ENCODE measurements at places on chromosomes 2 and 18. TPM values are rescaled to one million over a fixed set of nuclear protein-coding genes. Genes with fewer than 3 reads are reported as not detected.

Gene MTIF2
- total RNA-seq: 18.4 TPM

Gene COX7A2L
- total RNA-seq: 178 TPM

Gene CCDC74A
- total RNA-seq: 10.4 TPM

Gene LRRTM4
- total RNA-seq: not detected

Gene EN1
- 0.27 TPM for total RNA-seq

Gene ST6GAL2
- not detected for total RNA-seq

Gene PRSS56
- total RNA-seq: not detected

Gene IMPACT
- 16.5 TPM for total RNA-seq

Gene TUBA4B
- not detected for total RNA-seq

Gene CDKL4
- total RNA-seq: not detected

Gene NEURL3
- 1.1 TPM for total RNA-seq

Gene RAB6C
- total RNA-seq: 0.02 TPM

Gene ZNF396
- 1.7 TPM for total RNA-seq

Gene DSC3
- not detected for total RNA-seq

Gene PLGLB2
- 0.05 TPM for total RNA-seq

DNA sequence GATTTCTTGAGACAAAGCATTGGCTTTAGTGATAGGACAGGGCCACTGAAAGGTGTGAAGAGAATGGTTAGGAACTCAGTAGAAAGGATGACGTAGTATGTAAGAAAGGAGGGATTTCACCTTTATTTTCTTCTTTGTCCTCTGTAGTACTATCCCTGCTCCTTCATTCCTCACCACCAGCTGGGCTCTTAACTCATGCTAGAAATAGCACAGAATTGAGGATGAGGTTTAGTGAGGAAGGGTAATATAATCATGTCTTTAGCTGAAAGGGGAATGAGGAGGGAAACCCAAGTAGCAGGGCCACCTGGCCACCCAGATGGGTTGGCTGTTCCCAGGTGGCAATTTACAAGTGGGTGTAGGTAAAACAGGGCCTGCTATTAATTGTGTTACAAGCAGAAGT, 15.2 kb downstream of the ACVR2A start:
- no peak for DNase-seq

DNA sequence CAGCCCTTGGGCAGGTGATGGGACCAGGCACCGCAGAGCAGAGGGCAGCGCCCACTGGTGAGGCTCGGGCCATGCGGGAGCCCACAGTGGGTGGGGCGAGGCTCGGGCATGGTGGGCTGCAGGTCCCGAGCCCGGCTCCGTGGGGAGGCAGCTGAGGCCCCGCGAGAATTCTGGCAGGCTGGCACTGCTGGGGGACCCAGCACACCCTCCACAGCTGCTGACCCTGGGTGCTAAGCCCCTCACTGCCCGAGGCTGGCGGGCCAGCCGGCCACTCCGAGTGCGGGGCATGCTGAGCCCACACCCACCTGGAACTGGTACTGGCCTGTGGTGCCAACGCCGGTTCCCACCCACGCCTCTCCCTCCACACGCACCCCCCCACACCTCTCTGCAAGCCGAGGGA, 29.7 kb upstream of the COL3A1 start:
- DNase-seq: no peak

- DNase-seq: no peak
These were observed 318.0 kb downstream of the FIGN start for GRCh38 chr2:163417596-163418337.

DNA sequence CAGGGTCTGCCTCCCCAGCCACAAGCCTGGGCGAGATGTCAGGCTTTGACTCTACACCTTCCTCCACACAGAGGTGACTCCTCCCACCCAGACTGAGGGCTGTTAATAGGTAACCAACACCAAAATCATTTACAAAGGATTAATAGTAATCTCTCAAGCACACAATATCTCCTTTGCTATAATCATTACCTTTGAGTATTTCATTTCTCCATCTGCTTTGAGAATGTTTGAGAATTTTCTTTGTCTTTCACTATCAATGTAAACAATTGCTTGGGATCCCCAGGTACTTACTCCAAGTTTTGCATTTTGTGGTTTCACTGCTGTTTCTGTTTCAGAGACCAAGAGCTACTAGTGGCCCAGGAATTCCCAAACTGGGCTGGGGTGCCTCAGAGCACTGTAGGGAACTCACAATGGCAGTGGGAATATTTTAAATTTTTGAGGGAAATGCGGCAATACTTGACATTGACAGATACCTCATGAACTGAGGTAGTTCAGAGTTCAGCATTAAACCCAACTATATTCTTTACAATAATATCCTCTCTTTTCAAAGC, 166.4 kb upstream of the MGAT5 start:
- peak; percentile 59 for DNase-seq

DNA sequence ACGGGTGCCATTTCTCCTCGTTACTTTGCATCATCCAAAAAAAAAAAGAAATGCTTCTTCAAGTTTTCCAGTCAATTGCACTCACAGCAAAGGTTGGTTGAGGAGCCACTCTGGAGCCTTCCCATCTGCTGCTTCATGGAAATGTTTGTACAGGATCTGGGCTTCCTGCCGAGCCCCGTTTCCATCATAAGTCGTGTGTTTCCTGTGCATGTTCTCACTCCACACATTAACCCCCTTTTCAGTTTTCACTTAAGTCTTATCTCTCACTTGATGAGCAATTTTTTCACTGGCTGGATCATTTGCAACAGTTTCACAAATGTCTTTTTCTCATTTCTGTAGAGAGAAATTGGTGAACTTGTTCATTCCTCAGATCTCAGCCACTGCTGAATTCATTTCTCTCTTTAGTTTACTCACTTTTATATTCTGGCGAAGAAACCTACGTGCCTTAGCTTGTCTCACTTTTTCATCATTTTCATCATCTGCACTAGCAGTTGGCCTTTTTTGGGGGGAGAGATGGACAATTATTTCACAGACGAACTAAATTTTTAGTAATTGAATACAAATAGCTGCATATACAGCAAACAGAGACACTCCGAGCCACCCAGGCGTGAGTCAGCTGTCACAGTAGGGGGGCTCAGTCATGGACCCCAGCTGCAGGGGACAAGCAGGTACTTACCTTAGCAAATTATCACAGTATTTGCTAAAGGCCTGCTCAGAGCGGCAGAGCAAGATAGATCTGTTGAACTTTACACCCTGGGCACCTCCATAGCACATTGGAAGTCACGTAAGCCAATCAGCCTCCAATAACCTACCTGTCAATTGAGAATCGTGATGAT, 750.8 kb upstream of the ID2 start:
- DNase-seq: no peak

DNA sequence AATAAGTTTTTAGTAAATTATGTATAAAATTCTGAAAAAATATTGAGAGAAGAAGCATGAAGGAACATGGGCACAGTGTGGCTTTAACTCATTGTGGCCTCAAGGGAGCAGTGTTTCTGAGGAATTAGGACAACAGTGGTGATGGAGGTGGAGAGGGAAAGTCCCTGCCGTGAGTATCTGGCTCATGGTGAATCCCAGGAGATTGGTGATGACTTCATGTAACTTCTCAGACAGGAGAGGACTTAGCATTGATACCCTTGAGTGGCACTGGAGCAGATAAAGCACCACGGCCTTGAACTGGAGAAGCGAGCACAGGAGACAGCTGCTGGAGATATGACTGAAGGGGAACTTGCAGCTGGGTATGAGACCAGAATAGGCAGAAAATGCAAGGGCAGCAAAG, 35.0 kb upstream of the LRP1B start:
- DNase-seq: peak; percentile 53

DNA sequence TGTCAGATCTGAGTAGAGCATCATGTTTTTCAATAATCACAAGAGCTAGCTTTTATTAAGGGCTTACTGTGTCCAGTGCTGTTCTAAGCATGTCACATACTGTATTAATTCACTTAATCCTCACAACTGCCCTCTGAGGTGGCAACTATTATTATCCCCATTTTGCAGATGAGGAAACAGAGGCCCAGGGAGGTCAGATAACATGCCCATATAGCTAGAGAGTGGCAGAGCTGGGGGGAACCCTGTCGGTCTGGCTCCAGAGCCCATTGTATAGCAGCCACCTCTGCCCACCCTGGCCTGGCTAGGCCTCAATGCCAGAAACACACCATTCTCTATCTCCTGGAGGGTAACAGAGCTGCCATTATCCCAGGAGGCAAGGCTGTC, 113.2 kb downstream of the B3GNT2 start:
- DNase-seq: no peak

- no peak for DNase-seq
These were observed 113.7 kb downstream of the TTC27 start for GRCh38 chr2:32741575-32741974.

DNA sequence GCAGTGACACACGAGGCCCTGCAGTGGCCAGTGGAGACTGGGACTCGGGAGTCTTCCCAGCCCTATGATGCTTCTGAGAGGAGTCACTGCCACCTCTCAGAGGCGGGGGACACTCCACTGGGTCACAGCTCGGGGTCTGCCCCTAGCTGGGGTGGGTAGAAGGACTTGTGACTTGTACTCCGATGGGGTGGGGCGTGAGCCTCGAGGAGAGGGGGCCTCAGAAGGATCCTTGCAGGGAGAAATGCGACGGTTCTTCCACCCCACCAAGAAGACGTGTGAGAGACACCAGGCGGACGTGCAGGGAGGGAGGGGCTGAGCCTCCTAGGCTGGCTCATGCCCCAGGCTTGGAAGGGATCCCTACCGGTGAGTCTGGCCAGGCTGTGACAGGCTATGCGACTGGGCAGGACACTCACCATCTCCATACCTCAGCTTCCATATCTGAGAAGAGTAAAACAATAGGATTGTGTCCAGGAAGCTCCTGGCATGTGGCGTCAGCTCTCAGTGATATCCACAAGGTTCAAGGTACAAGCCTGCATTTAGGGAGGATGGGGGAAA, 11.1 kb upstream of the OTOS start:
- no peak for DNase-seq

DNA sequence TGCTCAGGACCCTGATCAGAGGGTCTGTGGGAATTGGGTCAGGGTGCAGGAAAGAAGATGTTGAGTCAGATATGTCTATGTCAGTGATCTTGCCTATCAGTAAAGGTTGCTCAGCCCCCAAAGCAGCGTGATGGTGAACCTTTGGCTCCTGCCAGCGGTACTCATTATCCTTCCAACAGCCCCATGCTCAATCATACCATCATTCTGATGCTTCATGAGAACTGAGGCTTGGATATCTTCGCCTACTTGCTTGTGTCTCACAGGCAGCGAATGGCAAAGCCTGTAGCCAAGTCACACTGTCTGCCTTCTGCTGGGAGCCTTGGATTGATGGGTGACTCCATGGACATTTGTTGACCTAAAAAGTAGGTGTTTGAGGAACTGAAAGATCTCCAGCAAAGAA, 19.0 kb upstream of the TMEM214 start:
- DNase-seq: no peak

DNA sequence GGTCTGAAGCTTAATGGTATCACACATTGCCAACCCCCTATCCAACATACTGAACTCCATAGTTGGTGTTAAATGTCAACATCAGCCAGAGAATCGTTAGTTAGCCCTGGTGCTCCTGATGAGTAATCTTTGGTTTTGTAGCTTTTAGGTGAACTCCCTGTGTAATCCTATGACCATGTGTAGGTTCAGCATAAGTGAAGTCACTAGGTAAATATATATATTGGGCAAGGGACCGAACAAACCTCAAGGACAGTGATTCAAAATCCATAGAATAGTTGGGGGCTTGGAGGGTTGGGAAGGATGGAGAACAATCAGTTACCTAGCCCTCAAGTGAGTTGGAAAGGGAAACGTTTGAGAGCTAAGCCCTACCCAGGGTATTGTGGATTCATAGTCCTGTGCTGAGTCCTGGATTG, 16.0 kb upstream of the AP1S3 start:
- no peak for DNase-seq

- no peak for DNase-seq
These were observed 256.6 kb downstream of the VAPA start for GRCh38 chr18:10170375-10170774.

- DNase-seq: no peak
These were observed 42.3 kb upstream of the NCOA1 start for GRCh38 chr2:24448797-24449196.

DNA sequence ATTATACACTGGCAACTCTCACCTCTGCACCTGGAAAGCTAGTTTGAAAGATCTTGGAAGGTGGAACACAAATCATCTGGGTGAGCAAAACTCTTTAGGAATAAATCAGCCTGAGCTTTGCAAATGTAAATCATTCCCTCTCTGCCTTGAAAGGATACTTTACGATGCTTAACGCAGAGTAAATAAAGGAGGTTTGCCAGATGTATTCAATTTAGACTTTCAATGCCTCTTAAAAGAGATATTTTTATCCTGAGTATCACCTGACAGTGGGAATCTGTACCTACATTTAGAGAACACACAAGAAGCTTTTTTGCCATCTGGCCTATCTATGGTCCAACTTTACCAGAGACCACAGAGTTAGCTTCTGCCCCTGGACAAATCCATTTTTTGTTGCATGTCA, 983.2 kb upstream of the CDH2 start:
- no peak for DNase-seq

DNA sequence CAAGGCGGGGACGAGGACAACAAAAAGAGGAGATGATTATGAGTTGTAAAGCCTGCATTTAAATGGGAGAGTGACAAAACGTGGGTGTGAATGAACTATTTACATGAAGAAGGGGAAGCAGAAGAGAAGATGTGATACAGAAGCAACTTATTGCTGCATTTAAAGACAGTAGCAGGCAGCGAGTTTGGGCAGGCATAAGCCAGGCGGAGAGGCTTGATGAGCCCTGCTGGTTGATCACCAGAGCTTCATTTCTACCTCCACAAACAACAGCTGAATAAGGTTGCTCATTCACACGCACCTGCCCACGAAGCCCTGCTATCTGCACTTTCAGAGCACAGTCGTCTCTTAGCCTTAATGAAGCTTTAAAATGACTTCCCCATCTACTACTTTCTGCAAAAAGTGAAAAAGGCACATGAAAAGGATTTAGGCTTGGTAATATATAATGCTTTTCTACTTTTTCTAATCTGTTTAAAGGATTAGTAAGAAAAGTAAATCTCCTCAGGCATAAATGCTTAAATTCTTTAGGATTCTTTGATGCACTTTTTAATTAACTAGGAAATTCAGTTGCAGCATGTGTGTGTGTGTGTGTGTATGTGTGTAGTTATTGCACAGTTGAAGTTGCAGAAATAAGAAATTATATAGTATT, 3.1 kb downstream of the SLC38A11 start:
- DNase-seq: no peak

- DNase-seq: no peak
These were observed 214.8 kb downstream of the NEDD4L start for GRCh38 chr18:58258692-58259342.

- DNase-seq: no peak
These were observed 11.9 kb downstream of the SLC14A2 start for GRCh38 chr18:45627204-45627526.

DNA sequence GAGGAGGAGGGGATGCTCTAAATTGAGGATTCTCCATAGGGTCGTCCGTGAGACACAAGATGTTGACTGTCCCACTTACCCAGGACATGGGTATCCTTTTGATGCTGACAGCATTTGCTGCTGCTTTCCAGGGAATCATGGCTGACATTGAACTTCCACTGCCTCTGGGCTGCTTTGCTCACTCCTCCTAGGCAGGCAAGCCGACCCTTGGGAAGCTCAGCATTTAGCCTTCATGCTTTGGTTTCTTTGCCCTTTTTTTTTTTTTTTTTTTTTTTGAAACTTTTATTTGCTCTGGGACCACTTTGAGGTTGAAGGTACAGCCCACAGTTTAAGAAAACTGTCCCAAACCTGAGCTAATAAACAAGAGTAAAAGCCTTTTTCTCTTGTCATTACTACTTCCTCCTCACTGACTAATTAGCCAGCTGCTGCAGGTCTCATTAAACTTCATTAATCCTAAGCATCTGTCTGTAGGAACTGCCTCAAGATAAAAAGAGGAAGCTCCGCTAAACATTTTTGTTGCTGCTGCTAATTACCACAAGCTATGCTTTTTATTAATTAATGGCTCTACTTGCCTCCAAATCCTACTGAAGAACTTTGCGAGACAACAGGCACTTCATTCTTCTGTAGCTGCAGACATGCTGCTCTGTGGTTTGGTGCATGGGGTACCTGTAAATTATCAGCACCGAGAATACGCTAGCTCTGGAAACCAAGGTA, 125.4 kb downstream of the SPTBN1 start:
- DNase-seq: no peak
